Breast epithelium (tissue), 4 donors: ENCODE measurements at places on chromosomes 3 and 15. TPM values are rescaled to one million over a fixed set of nuclear protein-coding genes. Genes with fewer than 3 reads are reported as not detected.

GRCh38 chr3:193829781-193830180, 236.8 kb downstream of the OPA1 start:
- DNase-seq = peak; percentile 94
- no peaks in the 10 kb centered on the region for H3K27me3 ChIP-seq
- peaks cover 8% of the 10 kb centered on the region for H3K4me1 ChIP-seq
- H3K27ac ChIP-seq = peak overlapping the region; percentile 88

GRCh38 chr3:185595526-185595925, 9.4 kb downstream of the SENP2 start:
- H3K27me3 ChIP-seq = no peaks in the 10 kb centered on the region
- H3K36me3 ChIP-seq = no peaks in the 10 kb centered on the region
- H3K4me1 ChIP-seq = no peaks in the 10 kb centered on the region
- no peak for DNase-seq

UTS2B gene
- total RNA-seq = 0.15 TPM

RAB6B gene
- total RNA-seq = 3.4 TPM

SKIL gene
- 37.0 TPM for total RNA-seq

CHRNA3 gene
- 0.59 TPM for total RNA-seq
